ENCODE measurements at places on chromosomes 1 and 21.

DNA sequence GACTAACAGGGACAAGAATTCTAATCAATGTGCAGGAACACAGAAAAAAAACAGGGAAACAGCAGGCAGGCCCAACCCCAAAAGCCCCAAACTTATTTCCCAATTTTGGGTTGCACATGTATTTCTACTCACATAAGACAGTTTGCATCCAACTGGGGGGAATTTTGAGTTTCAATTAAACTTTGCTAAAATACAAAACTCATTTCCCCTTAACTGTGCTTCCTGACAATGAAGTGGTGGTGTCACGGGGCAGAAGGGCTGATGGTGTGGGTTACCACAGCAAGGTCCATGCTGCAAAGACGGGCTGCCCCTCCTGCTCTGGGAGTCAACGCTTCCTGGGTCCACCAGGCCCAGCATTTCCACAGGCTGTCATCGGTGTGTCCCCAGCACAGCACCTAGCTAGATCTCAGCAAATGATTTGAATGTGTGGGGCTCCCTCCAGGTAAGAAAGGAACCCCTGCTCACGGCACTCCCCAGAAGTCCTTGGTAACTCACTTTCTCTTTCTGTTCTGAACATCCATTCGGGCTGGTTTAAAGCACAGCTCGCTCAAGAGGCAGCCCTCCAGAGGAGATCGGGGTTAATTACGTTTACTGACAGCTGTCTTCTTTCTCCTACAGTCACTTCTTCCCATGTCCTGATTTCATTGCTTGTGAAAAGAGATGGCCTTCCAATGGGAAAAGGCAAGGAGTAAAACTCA is 27.4 kb downstream of the HIVEP3 start:
- no peak for DNase-seq

GRCh38 chr1:56414728-56415224 is 164.6 kb downstream of the PLPP3 start:
- no peak for DNase-seq

GRCh38 chr1:85289207-85289847 is 12.9 kb upstream of the BCL10 start:
- no peak for DNase-seq

GRCh38 chr1:225470211-225471108 is 42.6 kb upstream of the LBR start:
- no peak for DNase-seq

DNA sequence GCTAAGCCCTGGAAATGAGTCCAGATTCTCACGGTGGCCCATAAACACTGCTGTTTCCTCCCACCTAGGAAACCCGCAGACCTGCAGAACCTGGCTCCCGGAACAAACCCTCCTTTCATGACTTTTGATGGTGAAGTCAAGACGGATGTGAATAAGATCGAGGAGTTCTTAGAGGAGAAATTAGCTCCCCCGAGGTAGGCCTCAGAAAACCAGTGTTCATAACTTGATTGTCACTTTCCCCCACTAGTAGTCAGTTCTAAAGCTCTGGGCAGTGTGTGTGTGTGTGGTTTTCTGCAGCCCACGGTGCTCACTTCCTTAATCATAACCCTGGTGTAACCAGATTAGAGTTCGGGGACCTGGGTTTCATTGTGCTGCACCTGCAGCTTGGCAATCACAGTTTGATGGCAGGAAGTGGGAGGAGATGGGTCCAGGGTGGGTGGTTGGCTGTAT is 39.1 kb downstream of the CLIC6 start:
- DNase-seq: no peak

DNA sequence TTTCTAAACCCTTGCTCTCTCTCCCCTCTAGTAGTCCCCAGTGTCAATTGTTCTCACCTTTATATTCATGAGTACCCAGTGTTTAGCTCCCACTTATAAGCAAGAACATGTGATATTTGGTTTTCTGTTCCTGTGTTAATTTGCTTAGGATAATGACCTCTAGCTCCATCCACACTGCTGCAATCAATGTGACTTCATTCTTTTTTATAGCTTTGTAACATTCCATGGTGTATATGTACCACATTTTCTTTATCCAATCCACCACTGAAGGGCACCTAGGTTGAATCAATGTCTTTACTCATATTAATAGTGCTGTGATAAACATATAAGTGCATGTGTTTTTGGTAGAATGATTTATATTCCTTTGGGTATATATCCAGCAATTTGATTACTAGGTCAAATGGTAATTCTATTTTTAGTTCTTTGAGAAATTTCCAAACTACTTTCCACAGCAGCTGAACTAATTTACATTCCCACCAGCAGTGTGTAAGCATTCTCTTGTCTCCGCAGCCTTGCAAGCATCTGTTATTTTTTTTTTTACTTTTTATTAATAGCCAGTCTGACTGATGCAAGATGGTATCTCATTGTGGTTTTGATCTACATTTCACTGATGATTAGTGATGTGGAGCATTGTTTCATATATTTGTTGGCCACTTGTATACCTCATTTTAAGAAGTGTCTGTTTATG is 277.8 kb downstream of the LTN1 start:
- no peak for DNase-seq

Measured in glomerular endothelial cell (primary cell).